Muscle of arm (tissue), 14 donors: ENCODE measurements at places on chromosomes 1 and 21. TPM values are rescaled to one million over a fixed set of nuclear protein-coding genes. Genes with fewer than 3 reads are reported as not detected.

GRCh38 chr1:31776516-31776915 is 12.4 kb upstream of the ADGRB2 start:
- no peak for DNase-seq

FOXO6 gene
- polyA plus RNA-seq, result 11.7 TPM

- DNase-seq, result no peak
Measured at GRCh38 chr1:177645491-177646190, 324.2 kb downstream of the SEC16B start.

DNA sequence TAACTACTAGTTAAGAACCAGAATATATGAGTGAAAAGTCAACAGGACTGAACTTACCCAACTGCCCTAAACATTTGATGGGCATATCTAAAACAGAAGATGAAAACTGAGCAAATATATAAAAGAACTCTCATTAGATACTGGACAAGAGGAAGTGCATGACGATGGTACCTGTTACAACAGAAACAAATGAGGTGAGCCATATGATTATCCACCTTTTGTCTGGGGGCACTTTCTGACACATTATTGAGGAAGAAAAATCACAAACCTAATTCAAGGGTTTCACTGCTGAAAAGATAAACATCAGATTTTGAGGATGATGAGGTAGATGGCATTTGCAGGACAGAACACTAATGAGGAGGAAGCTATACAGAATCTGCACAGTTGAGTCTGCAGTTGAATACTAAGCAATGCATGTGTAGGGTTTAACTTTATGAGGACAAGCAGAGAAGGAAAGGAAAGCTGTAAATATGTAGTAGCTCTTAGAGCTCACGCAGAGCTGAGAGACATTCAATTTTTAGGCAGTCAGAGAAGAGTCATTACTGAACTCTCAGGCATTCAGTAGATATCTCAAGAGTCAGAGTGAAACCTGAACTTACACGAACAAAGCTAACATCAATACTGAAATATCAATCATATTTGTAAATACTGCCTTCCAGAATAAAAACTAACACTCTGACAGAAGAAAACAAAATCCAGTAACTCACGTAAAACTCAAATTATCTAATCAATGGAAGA is 262.1 kb downstream of the AKT3 start:
- no peak for DNase-seq

- DNase-seq, result no peak
Measured at GRCh38 chr1:15962671-15963362, 13.1 kb downstream of the ZBTB17 start.

CTSS gene
- polyA plus RNA-seq, result 14.7 TPM

KDF1 gene
- 0.11 TPM for polyA plus RNA-seq

DNA sequence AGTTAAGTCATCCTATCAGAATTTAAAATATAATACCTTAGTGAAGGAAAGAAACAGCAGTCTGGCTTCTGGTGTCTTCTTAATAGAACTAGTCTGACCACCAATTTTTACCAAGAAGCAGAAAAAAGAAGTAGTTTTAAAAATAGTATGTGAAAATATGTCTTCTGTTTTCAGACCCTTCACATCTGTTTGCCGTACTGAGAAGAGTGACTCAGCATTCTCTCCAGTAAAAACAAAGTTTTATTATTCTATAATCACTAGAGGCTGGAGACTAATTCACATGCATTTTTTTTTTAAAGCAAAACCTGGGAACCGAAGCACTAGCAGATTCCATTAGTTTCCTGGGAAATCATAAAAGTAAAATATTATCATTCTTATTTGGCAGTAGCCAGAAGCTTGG is 163.8 kb downstream of the COL24A1 start:
- DNase-seq, result peak; percentile 52

DNA sequence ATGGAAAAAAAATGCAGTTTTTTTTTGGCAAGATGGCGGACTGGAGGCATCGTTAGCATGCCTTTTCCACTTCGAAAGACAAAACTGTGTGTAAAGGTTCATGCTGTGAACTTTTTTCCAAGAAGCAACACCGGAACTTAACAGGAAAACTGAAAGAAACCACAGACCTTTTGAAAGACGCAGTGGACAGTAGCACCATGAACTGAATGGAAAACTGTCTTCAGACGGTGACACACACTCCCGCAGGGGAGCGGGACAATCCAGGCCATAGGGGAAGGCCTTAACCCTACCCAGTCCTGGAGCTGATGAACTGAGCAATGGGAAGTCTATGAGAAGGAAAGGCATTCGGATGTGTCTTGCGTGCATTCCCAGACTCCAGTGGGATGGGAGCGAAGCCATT is 54.9 kb downstream of the NEK7 start:
- no peak for DNase-seq

- no peak for DNase-seq
Measured at GRCh38 chr1:232383455-232384123, 246.3 kb downstream of the SIPA1L2 start.

- DNase-seq, result no peak
Measured at GRCh38 chr1:26583646-26584485, 54.3 kb downstream of the RPS6KA1 start.

GRCh38 chr21:46115441-46116188 is 17.7 kb downstream of the COL6A2 start:
- no peak for DNase-seq

RPE65 gene
- 0.10 TPM for polyA plus RNA-seq

TRIM58 gene
- polyA plus RNA-seq, result 3.3 TPM

GRCh38 chr21:30646904-30647414 is 4.3 kb downstream of the KRTAP20-3 start:
- DNase-seq, result no peak

SLC25A33 gene
- 1.5 TPM for polyA plus RNA-seq
